ENCODE measurements at places on chromosomes 4 and X.

GRCh38 chrX:22999696-23000223, at the start of gene DDX53:
TSS of gene DDX53 (plus strand) at chrX:22999960. CDS start at chrX:23000058, 98 bp downstream.
- DNase-seq = no peak

- no peak for DNase-seq
These were observed 25.7 kb upstream of the RP2 start for GRCh38 chrX:46811121-46811520.

DNA sequence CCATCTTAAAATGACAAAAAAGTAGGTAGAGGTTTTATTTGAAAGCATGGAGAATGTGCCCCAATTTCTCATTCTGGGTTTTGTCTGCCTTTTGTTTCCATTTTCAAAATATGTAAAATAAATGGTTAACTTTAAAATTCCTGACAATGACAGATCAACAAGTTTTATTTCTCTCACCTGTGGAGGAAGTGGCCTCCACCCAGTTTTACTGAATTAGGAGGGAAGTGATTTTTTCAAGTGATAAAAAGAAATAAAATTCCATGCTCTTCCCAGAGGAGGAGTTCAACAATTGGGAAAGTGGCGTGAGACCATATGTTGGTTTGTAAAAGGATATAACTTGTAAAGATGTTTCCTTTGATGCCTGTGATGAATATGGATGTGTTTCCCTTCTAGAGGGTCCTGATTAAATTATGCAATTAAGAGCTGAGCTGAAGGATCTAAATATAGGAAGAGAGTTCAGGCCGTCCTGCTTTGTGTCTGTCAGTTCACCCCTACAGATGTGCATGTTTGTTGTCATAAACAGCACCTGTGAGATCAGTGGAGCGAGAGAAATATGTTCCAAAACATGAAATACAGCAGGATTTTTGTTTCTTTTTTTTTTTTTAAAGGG, 19.5 kb downstream of the SMAD1 start:
- no peak for DNase-seq

DNA sequence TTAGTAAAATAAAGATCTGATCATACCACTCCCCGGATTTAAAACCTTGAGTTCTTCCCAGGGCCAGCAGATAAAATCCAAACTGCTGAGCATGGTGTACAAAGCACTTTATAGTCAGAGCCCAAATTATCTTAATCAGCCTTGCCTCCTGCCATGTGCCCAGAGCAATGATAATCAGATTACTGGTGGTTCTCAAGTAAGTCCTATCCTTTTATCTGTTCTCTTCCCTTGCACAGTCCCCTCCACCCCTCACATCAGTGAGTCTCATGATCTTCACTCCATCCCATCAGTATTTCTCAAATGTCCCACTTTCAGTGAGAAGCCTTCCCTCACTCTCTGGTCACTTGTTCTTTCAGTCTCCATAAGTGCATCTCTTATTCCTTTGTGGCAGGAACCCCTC, 22.7 kb downstream of the INTS6L start:
- no peak for DNase-seq

- no peak for DNase-seq
These were observed 1628.2 kb upstream of the ADGRL3 start for GRCh38 chr4:59571805-59572430.

- DNase-seq = no peak
These were observed 21.1 kb downstream of the RASL11B start for GRCh38 chr4:52883183-52883621.

DNA sequence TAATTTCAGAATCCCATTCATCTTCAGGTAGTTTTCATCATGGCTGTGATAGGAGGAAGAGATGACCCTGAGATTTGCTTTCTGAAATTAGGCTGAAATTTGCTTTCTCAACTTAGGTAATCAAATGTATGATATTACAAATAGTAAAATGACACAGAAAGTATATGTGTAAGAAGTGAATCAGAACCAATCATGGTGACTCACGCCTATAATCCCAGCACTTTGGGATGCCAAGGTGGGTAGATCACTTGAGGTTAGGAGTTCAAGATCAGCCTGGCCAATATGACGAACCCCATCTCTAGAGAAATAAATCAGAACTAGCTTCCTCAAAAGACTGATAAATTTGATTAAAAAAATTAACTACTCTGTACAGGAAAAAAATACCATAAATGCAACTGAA, 555.4 kb downstream of the STPG2 start:
- DNase-seq = no peak

- no peak for DNase-seq
These were observed 17.1 kb upstream of the PAGE2B start for GRCh38 chrX:55057675-55058249.

GRCh38 chr4:93053140-93053539, 749.4 kb downstream of the GRID2 start:
- no peak for DNase-seq

- DNase-seq = no peak
These were observed 219.0 kb downstream of the TLL1 start for GRCh38 chr4:166091912-166092510.

- no peak for DNase-seq
These were observed 2.2 kb downstream of the TMEM47 start for GRCh38 chrX:34654696-34655490.

DNA sequence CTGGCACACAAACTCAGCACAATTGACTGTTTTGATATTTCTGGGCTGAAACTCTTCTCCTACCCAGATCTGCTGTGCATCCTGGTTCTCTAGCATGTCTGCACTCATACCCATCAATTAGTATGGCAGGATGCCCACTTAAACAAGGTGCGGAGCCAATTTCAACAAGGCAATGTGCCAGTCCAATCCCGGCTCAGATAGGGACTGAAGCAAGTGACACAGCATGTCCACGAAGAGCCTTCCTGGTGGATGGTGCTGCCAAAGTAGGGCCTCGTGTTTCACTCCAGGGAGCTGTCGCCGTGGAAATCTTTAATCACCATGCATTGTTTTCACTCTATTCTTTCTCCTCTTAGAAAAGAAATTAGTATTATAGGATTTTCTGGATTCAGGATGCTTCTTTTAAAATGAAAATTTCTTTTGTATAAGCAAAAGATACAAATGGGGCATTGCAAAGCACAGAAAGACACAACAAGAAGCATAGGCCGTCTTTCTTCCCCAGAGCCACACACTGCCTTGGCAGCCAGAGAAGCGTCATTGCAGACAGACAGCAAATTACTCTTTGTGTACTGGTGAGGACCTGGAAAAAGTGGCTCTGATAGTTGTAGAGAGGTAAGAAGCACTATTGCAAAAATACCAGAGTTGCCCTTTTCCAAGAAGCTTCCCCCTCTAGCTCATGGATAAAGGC, 40.6 kb upstream of the LSM6 start:
- DNase-seq = no peak

- DNase-seq = no peak
These were observed 43.3 kb downstream of the SPCS3 start for GRCh38 chr4:176363072-176363471.

DNA sequence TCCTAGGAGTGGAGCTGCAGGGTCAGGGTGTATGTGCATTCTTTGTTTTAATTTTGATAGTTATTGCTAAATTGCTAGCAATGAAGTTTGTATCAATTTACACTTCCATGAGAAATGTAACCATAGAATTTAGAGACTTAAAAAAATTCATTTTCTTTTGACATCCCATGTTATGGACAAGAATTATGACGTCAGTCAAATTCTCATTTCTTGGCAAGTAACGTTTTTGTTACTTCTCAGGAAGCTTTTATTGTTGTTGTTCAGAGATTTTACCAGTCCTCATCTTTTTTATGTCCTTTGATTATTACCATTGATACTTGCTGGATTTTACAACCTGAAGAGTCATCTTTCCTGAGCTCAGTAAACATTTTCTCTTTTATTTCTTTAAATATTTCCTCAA, 417.5 kb upstream of the ARX start:
- DNase-seq = no peak

DNA sequence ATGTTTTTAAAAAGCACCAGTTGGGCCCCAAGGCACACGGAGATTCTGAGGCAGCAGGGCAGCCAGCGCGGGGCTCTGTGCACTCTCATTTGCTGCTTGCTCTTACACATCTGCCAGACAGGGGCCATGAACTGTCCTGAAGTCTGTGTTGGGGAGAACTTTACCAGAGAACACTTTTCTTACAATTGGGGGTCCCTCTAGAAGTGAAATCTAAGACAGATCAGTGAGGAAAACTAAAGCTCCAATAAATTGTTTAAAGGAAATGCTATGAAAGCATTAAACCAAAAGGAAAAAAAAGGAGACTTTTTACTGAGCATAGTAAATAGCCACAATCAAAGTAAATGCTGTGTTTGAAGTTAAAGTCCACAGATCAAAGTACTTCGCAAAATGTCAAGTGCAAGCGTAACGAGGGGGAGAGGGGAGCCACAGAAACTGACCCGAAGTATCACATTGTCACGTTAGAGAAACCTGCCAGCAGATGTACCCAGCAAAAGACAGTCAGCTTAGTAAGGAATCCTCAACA, 37.8 kb downstream of the SORBS2 start:
- no peak for DNase-seq

GRCh38 chr4:150010525-150011126, 67.6 kb upstream of the DCLK2 start:
- no peak for DNase-seq

DNA sequence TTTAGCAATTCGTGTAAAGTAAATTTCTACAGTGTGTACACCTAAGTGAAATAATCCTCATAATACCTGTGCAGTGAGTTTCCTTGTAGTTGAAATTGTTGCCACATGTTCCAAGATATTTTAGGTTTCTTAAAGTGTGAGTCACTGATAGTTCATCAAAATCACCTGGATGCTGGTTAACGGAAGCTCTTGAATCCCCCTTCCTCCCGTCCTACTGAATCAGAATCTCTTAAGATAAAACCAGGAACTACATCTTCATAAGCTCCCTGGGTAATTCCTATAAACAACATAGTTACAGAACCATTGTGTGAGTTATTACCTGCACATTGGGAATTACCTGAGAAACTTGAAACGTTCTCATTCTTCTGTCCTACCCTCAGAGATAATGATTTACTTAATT, 197.4 kb upstream of the HS3ST1 start:
- no peak for DNase-seq

DNA sequence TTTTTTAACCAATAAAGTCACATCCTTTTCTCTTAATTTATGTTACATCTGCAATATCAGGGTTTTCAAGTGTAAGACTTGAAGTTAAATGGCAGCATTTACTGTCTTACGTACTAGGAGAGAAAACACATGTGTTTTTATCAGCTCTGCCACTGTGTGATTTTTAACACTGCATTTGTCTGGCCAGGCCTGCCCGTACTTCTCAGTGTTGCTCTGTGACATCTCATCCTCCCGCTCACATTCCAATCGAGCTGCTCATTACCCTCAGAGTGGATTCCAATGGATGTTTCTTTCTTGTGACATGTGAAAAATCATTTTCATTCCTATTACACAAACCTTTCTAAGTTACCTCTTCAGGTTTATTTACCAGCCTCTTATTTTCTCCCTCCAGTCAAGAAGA, 420.3 kb downstream of the FAT4 start:
- no peak for DNase-seq

GRCh38 chr4:142358656-142359055, 487.4 kb downstream of the INPP4B start:
- no peak for DNase-seq

DNA sequence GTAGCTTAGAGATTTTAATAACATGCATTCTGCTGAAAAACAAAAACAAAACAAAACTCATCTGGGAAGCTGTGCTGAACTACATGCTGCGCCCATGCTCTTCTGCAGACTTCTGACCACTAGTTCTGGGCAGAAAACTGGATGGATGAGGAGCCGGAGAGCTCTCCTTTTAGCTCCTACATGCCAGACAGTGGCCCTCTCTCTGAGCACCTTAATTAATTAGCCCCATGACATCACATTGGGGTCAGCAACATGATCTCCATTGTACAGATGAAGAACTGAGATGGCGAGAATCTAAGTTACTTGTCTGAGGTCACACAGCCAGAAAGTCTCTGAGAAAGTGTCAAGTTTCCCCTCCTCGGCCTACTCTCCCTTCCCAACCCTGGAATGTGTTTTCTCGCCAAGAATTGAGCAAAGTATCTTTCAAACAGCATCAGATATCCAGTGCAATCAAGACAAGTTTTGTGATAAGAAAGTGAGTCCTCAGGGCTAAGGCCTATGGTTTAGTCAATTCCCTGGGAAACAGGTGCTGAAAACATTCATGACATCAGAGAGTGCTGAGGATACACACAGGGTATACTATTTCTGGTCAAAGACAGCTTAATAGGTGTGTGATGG, 21.6 kb downstream of the SCD5 start:
- DNase-seq = no peak

GRCh38 chr4:67459164-67459563, 86.1 kb downstream of the CENPC start:
- DNase-seq = no peak

DNA sequence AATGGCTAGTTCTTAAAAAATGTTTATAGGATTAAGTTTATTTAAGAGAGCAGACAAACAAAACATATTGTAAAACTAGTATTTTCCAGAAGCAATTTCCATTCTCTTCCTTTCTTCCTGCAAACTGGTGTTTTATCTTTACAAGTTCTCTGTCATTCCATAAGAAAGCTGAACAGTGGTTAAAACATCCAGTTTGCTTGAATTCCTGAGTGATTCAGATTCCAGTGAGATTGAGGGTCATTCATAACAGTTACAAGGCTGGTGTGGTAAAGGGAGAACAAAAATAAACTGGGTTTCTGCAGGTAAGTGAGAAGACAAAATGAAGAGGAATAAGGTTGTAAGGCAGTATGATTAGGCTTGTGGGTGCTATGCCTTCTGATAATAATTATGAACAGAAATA, 544.8 kb upstream of the DIPK2B start:
- no peak for DNase-seq

- no peak for DNase-seq
These were observed 102.6 kb downstream of the FHDC1 start for GRCh38 chr4:153038623-153039311.

DNA sequence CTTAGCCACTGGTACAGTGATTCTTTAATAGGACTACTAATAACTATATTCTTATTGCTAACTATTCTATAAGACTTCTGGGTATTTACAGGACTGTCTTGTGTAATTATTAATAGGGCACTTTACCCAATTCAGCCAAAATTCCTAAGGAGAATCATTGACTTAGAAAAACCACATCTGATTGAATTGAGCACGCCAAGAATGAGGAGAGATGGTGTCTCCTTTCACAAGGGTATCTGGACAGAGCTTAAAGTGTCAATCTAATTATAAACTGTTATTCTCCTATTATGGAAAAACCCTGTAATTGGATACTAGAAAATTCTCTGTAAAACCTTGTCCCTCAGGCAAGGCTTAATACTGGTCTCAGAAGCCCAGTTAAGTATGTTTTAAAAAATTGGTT, 111.1 kb upstream of the TLL1 start:
- no peak for DNase-seq

DNA sequence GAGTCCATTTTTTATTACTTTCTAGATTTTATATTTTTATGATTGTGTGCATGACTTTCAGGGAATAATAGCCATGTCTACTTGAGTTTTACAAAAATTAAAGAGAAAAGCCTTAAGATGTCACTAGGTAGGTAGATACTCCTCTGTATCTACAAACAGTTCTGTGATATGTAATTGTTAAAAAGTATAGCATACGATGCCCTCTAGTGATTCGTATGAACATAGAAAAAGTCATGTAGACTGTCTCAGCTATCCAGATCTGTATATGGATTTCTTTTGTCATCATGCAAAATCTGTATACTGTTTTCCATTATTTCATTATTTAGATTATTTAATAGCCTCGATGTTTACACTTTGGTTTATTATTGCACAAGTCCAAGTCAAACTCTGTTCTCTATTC, 856.6 kb downstream of the CENPC start:
- no peak for DNase-seq
